HAP-1 (cell line): ENCODE measurements at places on chromosomes 12 and 14.

- DNase-seq = peak; percentile 70
These were observed 2.5 kb upstream of the TEP1 start for GRCh38 chr14:20415782-20416206.

GRCh38 chr14:64704143-64704742, at the start of gene PLEKHG3:
TSS of gene PLEKHG3 (plus strand) at chr14:64704424. CDS start at chr14:64727632, 23,208 bp downstream.
- DNase-seq = peak; percentile 75

DNA sequence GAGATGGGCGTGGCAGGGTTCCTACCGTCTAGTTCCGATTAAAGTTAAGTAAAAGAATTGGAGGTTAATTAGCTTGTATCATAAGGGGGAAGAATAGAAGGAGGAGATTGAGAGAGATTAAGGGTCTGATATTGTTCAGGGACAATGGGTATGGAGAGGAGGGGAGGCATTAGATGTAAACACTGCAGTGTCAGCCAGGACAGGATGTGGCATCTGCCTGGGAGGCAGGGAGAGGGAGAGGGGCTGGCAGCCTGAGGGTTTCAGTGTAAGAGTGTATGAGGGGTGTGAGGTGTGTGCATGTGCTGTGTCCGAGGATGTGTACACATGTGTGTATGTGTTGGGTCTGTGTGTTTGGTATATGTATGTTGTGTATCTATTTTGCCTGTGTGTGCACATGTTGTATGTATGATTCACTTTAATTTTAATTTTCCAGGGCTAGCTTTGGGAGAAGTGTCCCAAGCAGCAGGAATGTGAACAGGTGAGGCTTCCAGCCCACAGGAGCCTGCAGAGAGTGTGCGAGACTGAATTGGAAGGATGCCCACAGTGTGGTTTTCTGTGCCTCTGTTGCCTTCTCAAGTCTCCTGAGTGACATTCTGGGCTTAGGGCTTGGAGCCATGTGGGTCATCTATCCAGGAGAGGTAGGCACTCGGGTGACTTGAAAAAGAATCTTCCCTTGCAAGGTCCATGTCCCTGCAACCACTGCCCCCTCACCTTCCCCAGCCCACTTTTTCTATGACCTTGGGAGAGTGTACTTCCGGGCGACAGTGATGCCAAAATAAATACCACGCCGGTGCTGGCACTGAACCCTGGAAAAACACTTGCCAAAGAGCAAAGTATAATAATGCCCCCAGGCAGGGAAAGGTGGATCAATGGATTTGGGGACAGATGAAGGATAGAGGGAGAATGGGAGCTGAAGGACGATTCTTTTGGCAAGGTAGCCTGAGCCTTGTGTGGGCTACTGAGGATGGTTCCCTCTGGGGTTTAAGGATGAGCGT, 36.8 kb upstream of the DCD start:
- DNase-seq = no peak

DNA sequence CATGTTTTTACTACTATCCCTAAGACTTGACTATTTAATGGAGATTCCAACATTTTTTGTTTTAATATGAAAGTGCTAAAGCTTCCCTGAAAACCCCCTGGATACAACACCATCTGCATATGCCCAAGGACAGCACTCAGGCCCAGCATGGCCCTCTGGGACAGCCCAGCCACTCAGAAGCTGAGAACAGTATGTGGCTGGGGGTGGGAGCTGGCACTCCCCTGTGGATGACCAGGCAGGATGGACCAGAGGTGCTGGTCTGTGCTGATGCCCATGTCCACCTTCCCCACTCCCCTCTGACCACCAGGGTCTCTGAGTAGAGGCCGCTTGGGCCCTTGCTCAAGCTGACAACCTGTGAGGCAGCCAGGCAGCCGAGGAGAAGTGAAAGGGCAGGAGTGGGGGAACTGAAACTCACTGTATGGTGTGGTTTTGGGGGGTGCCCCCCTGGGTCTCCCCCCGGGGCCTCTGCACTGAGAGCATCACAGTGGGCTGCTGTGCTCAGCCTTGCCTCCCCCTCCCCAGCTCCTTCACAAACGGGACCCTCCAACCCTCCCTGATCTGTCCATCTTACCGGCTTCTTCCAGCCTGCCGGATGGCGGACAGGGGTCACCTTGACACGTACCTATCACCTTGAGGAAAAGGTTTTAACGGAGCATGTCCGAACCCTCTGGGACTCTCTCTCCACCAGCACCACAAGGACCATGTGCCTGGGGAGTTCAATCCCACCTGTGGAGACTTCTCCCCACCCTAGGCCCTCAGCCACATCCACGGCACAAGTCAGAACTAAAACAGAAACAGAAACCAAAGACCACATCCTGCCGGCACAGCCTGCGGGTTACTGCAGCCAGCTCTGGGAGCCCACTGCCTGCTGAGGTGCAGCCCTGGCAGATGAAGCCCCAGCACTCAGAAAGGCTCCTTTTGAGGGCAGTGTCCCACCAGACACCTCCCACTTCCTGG, at the start of gene TMEM229B:
TSS of gene TMEM229B (minus strand) at position 785 of the 957 bp plus-strand sequence. CDS start 14,798 bp downstream, outside the sequence.
- DNase-seq = no peak

- DNase-seq = no peak
These were observed 24.6 kb upstream of the MGP start for GRCh38 chr12:14910090-14910915.

GRCh38 chr12:130462558-130463274, 125.0 kb downstream of the PIWIL1 start:
- DNase-seq = no peak

- no peak for DNase-seq
These were observed 9.0 kb upstream of the SIX1 start for GRCh38 chr14:60658211-60658690.

DNA sequence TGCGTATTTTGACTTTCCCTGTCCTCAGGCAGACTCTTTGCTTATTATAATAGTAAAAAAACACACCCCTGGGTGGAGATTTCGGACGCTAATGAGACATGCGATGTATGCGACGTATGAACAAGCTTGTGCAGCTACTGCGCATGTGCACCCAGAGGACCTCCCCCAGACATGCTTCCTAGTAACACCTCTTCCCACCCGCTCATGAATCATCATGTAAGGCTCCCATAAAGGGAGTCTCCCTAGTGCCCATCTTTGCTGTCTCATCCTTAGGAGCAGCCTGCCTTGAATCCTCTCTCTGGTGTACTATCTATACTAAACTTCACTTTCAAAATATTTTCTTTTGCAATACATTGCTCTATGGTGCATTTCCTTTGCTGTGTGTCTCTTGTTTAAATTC, 210.1 kb downstream of the TMEM132D start:
- DNase-seq = no peak

DNA sequence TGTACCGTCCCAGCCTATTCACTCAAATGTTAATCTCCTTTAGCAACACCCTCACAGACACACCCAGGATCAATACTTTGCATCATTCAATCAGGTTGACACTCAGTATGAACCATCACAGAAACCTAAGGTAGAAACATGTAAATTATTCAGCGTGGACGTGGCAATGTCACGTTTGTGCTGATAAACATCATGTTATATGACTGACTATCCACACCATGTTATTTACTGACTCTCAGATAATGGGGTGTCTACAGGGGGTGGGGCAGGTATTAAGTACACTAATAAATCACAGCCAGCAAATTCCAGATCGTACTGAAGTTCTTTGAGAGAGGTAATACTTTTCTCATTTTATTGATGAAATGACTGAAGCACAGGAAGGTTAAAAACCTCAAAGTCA, 280.0 kb downstream of the C12orf75 start:
- no peak for DNase-seq

- DNase-seq = no peak
These were observed 129.7 kb upstream of the GRIP1 start for GRCh38 chr12:66808606-66809005.

GRCh38 chr12:3073438-3074250, 3.5 kb upstream of the TSPAN9 start:
- peak; percentile 91 for DNase-seq

DNA sequence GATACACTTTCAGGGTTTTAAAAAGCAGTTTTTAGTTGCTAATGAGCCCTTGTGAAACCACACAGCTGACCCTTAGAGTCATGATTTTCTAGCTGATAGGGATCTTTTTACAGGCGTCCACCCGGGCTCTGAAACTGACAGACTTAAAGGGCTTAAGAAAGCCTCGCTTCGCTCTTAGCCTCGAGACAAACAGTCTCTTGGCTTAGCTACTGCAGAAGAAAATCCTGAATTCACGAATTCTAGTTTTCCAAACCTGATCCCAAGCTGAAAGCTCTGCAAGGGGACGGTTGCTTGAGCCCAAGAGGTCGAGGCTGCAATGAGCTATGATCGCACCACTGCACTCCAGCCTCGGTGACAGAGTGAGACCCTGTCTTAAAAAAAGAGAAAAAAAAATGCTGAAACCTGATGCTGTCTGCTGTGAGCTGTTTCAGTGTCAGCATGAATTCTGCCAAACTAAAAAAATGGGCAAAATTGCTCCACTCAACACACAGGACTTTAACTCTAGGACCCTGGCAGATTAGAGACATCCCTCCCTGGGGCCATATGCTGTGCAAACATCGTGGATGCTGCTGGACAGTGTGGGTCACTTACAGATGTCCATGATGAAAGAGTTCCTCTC, 3.1 kb upstream of the HPD start:
- peak; percentile 78 for DNase-seq

GRCh38 chr14:71720978-71721624, 211.1 kb upstream of the RGS6 start:
- DNase-seq = peak; percentile 80

- no peak for DNase-seq
These were observed 61.7 kb upstream of the C14orf180 start for GRCh38 chr14:104517867-104518266.

DNA sequence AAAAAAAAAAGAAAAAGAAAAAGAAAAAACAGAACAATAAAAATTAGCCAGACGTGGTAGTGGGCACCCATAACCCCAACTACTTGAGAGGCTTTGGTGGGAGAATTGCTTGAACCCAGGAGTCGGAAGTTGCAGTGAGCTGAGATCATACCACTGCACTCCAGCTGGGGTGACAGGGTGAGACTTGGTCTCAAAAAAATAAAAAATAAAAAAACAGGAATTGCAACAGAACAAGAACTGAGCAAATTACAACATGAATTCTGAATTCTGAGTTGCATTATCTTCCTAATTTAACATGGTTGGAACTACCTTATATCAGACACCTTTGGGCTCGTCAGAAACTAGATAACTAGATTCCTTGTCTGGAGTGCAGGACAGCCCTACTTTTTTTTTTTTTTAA, 53.3 kb upstream of the NR2C1 start:
- DNase-seq = no peak

DNA sequence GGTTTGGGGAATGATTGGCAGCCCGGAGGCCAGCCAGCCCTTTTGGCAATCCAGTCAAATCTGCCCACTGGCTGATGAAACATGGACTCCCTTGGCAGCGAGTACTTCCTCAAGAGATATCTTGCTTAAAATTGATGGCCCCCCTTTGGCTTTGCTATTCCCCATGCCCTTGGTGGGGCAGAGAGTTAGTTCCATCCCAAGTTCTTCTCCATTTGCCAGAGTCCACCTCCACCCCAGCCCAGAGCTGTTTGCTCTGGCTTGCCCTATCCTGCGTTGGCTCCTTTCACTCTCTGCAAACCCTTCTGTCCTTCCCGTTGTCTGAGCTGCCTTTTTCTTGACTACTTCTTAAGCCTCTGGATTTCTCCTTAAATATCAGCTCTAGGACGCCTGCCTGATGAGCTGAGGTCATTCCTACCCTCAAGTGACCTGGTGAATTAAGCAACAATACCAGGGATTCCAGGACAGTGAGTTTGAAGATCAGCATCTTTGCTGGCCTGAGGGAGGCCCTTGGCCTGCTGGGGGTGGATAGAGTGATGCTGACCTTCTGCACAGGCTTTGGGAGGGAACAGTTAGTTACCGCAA, 212.0 kb downstream of the CACNA1C start:
- no peak for DNase-seq

DNA sequence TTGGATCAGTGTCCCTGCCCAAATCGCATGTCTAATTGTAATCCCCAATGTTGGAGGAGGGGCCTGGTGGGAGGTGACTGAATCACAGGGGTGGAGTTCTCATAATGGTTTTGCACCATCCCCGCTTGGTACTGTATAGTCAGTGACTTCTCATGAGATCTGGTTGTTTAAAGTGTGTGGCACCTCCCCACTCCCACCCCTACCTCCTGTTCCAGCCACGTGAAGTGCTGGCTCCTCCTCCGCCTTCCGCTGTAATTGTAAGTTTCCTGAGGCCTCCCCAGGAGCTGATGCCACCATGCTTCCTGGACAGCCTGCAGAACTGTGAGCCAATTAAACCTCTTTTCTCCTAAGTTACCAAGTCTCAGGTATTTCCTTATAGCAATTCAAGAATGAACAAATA, 67.2 kb downstream of the FERMT2 start:
- no peak for DNase-seq

- DNase-seq = no peak
These were observed 22.9 kb downstream of the DICER1 start for GRCh38 chr14:95134304-95134933.

DNA sequence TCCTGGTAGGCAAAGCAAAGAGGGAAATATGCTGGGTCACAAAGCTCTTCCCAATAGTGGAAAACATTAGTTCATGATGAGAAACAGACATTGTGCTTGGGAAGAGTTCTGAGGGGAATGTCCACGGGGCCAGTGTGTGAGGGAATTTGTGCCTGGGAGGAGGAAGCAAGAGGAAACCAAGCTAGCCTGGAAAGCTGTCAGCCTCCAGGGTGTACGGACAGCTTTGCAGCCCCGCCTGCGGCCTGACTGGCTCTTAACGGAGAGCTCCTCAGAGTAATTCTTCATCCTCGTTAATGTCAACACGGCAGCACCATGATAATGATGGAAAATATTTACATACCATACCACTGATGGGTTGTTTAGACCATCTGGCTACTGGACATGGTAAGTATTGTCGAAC, 32.4 kb downstream of the PITPNM2 start:
- DNase-seq = no peak

DNA sequence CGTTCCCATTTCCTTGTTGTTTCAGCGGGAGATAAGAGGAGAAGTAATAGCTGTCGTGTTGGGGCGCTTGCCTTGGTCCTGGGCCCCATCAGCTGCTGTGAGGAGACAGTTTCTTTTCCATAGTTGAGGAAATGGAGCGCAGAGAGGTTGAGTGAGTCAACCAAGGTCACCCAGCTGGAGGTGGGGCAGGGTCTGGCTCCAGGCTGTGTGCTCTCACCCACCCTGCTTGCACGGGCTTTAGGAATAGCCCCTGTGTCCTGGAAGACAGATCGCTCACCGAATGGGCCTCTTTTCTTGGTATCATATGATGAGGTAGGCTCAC, 165.7 kb upstream of the RTL1 start:
- no peak for DNase-seq

DNA sequence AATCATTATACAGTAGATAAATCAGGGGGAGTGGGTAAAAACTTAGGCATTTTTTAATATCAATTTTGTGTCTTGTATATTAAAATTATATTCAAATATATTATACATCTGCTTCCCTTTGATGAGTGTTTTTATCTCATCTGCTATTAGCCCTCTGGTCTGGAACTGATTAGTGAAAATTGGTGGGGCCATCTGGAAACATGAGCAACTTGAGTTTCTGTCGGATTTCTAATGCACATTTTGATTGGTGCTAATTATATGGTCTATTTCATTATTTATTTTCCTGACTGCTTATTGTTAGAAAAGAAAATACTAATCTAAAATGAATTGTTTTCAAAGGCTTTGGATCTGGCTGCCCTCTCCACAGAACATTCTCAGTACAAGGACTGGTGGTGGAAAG, 28.2 kb downstream of the TTC8 start:
- DNase-seq = no peak

- DNase-seq = peak; percentile 93
These were observed 105.0 kb upstream of the PRB2 start for GRCh38 chr12:11500188-11500860.
